Activated T-helper 9 cell treated with anti-CD3 and anti-CD28 coated beads, Interleukin-2, amount 50 U/mL, for 16 hours (primary cell): ENCODE measurements at places on chromosomes 3 and 15.

GRCh38 chr15:48963524-48964113, at the start of gene SHC4:
Gene SHC4, minus strand, starts transcription at chr15:48963919. Its CDS starts 904 bp downstream, at chr15:48963015.
- DNase-seq: no peak

DNA sequence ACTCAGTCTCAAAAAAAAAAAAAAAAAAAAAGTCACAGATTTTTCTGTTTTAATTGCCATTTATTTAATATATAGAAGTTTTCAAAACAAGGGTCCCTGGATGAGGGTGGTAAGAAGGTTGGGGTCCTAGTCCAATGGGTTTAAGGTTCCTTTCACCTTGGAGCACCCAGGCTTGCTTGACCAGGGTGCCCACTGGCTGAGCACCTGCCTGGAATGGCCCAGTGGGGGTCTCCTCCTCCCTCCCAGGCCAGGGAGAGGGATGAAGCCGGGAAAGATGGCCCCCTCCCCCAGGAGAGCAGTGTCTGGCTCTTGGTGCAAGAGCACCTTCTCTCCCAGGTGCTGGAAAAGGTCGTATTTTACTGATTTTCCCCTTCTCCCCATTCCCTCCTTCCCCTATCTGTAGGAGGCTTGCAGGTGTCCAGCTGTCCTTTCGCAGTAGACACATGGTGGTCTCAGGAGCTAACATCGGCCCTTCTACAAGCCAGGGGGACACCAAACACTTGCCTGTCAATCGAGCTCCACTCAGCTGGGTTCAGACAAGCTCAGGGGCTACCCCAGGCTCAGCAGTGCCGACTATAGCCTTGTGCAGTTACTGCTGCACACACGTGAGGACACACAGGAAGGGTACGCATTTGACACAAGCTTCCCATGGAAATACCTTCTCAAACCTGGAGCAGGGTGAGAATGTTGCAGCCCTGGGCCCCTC, 112.3 kb upstream of the KLF13 start:
- no peak for DNase-seq

- DNase-seq: no peak
Observed at GRCh38 chr3:141725036-141725435, 13.1 kb upstream of the RNF7 start.

DNA sequence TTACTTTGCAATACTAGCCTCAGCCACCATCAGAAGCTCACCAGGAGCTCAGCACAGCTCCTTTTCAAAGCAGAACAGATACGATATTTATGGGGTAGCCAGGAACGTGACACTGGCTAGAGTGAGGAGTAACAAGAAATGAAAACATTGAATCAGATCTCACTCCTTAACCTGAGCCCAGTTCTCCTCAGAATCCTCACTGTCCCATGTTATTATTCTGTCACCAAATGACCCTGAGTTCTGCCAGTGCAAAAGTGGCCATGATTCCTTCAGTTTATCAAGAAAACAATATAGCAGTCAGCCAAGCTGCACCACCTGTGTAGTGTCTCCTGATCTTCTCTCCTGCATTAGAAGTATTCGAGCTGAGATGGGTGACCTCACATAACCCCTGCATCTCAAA, 956.7 kb downstream of the TUSC7 start:
- no peak for DNase-seq

DNA sequence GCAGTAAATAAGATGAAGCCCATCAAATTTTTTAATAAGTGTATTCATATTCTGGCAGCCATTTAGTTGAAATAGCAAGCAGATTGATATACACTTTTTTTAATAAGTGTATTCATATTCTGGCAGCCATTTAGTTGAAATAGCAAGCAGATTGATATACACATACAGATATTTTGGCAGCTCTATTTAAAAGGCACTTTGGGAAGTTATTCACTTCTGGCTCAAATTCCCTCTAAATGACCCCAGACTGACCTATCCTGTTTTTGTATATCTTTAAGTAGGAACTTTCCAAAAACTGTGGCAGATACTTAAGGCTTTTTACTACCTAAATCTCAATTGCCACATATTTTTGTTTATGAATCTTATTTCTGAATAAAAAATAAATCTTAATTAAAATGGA, 122.3 kb downstream of the PLD1 start:
- no peak for DNase-seq

GRCh38 chr15:88932271-88932874, 19.2 kb upstream of the MFGE8 start:
- DNase-seq: no peak

DNA sequence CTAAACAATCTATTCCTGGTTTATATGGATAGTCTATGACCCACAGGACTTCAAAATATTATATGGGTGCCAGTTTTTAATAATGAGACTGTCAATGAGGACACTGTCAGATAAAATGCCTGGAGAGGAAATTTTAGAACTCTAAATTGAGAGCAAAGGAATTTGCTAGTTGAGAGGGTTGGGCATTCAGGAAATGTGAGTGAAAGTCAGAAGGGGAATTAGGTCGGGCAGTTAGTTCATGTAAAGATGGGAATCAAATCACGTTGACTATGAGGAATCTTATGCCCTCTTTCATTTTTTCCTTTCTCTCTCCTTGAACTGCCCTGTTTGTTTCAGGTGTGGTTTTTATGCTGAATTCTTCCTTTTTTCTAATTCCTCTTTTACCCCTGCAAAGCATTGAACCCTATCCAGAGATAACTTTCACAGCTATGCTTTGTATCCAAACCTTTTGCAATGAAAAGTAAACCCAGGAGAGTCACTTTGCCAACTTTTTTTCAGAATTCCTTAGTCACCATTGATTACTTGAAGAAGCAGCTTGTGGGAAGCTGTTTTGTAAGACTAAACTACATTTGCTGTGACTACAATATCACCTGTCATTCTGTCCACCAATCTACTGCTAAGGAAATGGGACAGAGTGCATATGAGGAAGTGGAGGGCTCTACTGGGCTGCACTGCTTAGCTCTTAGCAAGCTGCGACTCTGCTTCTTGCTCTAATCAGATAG, 27.8 kb downstream of the CHP1 start:
- DNase-seq: no peak

- DNase-seq: no peak
Observed at GRCh38 chr3:137325170-137325569, 367.4 kb downstream of the IL20RB start.

DNA sequence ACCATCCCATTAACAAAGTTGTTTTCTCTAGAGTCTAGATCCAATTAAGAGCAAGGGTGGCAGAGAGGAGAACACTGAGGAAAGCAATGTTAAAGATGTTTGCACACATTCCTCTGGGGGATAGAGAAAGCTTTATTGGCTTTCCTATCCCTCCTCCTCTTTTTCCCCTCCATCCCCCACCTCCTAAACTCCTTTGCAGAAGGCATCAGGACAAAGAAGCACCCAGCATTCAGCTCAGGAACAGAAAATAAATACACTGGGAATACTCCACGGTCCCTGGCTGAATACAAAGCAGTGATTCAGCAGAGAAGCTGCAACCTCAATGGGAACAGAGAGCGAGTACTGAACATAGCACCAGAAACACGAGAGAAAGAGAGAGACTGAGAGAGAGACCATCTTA, 21.9 kb downstream of the LSAMP start:
- DNase-seq: no peak

DNA sequence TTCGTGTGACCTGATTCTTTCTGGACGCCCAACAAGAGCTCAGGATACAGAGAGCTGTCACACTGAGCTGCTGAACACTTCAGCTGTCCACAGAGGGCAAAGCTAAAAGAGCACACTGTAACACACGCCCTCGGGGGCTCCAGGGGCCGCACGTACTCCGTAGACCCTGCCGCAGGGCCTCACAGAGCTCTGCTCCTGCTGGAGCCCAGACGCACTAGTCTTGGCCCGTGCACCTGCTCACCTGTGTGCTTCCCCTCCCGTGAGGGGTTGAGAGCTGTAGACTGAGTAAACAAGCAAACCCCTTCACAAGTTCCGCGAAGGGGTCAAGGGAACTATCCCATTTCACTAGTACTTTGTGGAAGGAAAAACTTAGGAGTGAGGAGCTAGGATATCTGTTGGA, 30.7 kb upstream of the TUSC7 start:
- no peak for DNase-seq

- no peak for DNase-seq
Observed at GRCh38 chr3:138227650-138228049, 40.5 kb downstream of the ARMC8 start.

GRCh38 chr3:150635526-150635925, 32.4 kb downstream of the SELENOT start:
- no peak for DNase-seq

- DNase-seq: no peak
Observed at GRCh38 chr15:65095011-65095746, 18.6 kb downstream of the KBTBD13 start.

GRCh38 chr15:77144492-77145070, 73.7 kb upstream of the TSPAN3 start:
- DNase-seq: no peak
